ENCODE measurements at places on chromosomes 5 and 9. TPM values are rescaled to one million over a fixed set of nuclear protein-coding genes. Genes with fewer than 3 reads are reported as not detected.

DNA sequence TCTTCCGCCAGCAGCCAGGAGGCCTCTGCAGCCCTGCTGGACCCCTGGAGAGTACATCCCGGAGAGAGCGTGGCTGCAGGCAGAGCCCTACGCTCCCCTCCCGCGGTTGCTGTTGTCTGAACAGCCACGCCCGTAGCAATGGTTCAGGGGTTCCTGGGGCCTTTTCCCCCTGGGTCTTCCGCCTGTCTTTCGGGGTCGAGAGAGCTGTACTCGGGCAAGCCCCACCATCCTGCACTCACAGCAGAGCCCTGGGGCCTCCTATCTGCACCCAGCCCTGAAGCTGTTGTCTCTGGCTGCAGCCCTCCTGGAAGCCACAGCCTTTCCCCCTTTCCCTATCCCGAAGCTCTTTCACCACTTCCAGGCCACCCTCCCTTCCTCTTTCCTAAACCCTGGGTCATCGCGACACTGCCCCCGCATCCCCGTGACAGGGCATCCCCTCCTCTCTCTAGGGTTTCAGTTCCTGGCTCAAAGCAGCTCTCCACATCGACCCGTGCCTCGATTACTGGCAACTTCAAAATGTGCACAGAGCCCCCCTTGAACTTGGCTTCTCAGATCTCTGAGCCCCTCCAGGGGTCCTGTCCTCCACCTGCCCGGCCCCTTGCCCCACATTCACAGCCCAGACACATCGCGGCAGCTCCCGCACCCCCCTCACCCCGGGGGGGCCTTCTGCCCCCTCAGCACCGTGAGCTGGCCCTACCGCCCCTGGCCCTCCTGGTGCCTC is 43.9 kb upstream of the CEP72 start:
- DNase-seq, result no peak

IL4 gene
- total RNA-seq, result not detected

FIBCD1 gene
- not detected for total RNA-seq

ABLIM3 gene
- 5.3 TPM for total RNA-seq

DNA sequence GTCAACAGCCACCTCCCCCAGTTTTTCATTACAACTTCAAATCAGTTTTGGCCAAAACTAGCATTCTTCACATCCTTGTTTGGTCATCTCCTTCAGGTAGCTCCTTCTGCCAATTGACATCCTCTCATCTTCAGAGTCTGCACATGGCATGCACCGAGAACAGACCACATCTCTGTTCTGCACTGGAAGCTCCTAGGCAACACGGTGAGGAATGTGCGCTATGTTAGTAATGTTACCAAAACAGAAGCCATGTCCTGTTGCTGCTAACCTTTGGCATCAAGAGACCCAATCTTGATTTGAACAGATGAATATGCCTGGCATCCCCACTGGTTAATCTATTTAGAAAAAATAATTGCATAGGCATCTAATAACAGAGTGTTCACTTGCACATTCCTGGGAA is 5.1 kb upstream of the HK3 start:
- no peak for DNase-seq

DNA sequence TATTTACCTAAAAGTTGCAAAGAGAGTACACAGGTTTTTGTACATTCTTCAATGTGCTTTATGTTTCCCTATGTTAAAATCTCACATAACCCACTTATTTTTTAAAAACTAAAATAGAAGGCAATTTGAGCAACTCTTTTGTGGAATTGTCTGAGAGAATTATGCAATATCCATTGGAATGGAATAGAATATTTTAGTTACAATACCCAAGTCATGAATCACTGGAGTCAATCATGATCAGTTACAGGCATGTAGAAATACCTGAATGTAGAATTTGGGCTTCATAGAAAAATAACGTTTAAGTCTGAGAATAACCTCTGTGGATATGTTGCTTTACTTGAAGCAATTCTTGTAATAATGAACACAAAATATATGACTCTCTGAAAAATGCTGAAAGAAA is 143.3 kb downstream of the FGF10 start:
- no peak for DNase-seq

LCN1 gene
- total RNA-seq, result not detected

- DNase-seq, result no peak
Measured at GRCh38 chr9:134460896-134461295, 134.6 kb downstream of the RXRA start.

DNA sequence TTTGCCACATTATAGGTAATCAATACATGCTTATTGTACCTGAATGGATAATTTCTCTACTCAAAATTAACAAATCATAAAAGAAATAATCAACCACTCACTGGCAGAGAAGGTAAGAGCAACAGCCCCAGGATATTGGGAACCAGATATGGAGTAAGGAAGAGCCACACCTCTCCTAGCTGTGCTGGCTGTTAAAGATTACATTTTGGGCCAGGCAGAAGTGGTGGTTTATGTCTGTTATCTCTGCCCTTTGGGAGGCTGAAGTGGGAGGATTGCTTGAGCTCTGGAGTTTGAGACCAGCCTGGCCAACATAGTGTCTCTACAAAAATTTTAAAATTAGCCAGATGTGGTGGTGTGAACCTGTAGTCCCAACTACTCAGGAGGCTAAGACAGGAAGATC is 56.4 kb downstream of the BHMT start:
- no peak for DNase-seq

DNA sequence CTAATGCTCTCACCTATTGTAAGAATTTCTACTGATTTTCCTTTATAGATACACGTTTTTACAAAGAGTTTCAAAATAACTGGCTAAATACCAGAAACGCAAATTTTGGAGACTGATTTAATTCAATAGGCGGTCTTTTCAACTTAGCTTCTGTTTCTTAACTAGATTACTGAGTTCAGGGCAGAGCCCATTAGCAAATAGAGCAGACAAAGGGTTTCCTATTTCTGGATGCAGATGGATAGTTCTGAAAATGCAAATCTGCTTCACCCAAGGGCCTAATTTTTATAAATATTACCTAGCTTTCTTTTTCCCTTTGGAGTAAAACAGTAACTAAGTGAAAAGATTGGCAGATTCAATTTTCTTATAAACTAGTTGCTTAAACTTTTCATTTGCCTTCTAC is 13.6 kb upstream of the KIAA1958 start:
- no peak for DNase-seq

DNA sequence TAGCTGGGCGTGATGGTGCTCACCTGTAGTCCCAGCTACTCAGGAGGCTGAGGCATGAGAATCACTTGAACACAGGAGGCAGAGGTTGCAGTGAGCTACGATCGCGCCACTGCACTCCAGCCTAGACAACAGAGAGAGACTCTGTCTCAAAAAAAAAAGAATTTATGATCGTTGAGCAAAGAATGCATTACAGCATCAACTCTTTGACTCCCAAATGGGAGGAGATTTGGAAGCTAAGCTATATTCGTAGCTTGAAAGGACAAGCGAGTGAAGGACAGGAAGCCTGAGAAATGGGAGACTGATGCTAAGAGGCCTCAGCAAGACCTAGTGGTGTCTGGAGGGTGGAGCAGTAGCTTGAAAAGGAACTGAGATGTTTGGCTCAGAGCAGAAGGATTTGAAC is 10.3 kb upstream of the CCIN start:
- no peak for DNase-seq

DNA sequence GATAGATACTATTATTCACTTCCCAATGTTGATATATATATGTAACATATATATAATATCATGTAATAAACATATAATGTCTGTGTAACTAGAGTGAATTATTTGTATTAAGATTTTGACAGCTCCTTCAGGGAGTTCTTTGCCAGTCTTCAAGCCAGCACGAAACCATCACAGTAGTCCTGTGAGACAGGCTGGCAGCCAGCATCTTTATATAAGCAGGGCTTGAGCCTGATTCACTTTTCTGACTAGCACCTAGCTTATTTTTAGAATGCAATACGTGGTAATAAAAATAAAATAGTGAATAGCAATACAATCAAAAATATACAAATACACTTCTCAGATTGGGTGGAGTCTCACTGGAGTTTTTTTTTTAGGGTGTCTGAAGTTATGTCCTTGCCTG is 20.7 kb upstream of the GDA start:
- no peak for DNase-seq

RNF208 gene
- 2.3 TPM for total RNA-seq

PTGS1 gene
- total RNA-seq, result 8.1 TPM

PLPPR1 gene
- not detected for total RNA-seq

- peak; percentile 72 for DNase-seq
Measured at GRCh38 chr5:124061663-124062062, 549.7 kb downstream of the CSNK1G3 start.

F2RL2 gene
- 2.2 TPM for total RNA-seq

- no peak for DNase-seq
Measured at GRCh38 chr9:132472199-132472598, 62.2 kb downstream of the CFAP77 start.

DNA sequence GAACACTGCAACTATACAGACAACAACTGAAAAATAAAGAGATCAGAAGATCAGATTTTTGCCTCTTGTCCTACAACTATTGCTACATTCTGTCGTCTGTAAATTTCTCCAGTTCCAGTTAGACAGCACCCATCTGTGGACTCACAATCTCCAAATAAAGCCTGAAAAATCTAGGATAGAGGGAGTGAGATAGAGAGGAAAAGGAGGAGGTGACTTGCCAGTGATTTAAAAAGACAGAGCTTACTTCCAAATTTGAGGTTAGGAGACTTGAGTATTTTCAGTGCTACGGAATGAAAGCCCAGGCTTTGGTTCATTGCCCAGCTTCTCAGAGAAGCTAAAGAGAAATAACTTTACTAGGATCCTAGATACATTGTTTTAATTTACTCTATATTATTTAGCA is 63.6 kb downstream of the PTCD2 start:
- DNase-seq, result no peak

DNA sequence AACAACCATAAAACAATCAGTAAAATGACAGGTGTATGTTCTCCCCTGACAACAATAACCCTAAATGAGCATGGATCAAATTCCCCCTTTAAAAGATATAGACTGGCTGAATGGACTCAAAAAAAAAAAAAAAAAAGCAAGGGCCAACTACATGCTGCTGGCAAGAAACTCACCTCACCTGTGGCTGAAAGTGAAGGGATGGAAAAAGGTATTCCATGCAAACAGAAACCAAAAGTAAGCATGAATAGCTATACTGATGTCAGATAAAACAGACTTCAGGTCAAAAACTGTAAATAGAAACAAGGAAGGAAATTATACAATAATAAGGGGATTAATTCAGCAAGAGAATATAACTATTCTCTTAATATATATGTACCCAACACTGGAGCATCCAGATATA is 54.2 kb upstream of the SSBP2 start:
- DNase-seq, result no peak

FGF10 gene
- total RNA-seq, result 31.2 TPM

ADAMTSL1 gene
- total RNA-seq, result 15.2 TPM

- no peak for DNase-seq
Measured at GRCh38 chr5:172064358-172064757, 57.9 kb upstream of the FBXW11 start.

- DNase-seq, result no peak
Measured at GRCh38 chr5:136957428-136957827, 541.7 kb downstream of the SPOCK1 start.

GABRA1 gene
- total RNA-seq, result not detected

DNA sequence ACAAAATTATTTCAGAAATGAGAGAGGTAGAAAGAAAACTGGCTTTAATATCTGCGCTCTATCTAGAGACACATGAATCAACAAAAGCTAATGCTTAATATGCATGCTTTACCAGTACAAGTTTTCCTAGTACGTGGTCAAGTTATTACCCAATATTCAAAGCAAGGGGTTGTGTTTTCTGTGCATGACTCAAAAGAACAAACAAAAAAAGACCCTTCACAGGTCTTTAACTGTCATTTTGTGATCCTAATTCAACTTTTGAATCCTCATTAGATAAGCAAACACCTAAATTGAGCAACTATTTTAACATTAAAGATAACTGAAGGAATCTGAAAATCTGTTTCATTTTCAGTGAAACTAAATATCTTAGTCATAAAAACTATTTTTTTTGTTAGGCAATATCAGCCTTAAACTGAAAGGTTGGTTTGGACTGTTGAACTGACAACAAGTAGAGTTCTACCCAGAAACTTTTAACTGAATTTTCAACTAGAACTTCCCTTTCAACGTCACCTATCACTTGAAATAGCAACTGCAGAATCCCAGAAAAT is 12.5 kb downstream of the ST8SIA4 start:
- DNase-seq, result no peak

DNA sequence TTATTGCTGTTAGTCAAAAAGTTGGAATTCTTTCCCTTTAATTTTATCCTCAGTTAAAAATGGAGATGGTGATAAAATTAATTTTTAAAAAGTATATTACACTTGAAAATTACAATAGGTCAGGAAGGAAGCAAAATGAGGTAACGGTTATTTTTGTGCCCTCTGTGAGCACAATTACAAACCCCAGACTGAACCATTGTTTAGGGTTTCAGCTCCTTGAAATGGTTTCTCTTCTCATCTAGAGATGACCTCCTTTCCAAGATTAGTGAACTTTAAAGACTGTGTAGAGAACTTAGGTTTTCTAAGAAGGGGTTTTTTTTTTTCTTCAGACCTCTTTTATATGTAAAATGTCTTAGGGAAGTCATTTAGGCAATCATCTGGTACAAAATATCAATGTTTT is 126.2 kb upstream of the CHD1 start:
- no peak for DNase-seq

DNA sequence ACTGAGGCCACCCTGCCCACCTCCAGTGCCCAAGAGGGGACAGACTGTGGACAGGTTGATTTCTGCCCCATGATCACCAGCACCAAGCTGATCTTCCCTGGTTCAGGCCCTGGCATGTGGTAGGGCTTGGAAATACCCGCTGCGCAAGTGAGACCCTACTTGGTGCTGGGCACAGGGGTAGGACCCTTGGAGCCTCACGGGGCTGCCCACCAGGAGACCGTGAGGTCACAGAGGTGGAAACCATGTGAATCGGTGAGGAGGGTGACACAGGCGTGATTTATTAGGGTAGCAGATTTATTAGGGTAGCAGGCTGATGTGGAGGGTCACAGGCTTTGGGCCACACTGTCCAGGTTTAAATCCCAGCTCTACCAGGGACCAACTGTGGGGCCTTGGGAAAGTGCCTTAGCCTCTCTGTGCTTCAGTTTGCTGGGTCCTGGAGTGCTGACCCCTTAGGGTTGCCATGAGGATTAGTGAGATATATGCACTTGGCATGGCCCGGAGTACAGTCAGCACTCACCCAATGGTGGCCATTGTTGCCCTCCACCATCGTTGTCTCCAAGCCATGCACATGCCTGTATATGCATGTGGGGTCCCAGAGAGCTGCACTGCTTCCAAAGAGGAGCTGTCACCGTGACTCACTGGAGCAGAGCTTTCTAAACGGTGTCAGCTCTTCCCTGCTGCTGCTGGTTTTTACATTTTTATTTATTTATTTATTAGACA is 20.9 kb upstream of the DUSP1 start:
- no peak for DNase-seq

- DNase-seq, result no peak
Measured at GRCh38 chr5:55535199-55535905, 588 bp upstream of the PLPP1 start.

DNA sequence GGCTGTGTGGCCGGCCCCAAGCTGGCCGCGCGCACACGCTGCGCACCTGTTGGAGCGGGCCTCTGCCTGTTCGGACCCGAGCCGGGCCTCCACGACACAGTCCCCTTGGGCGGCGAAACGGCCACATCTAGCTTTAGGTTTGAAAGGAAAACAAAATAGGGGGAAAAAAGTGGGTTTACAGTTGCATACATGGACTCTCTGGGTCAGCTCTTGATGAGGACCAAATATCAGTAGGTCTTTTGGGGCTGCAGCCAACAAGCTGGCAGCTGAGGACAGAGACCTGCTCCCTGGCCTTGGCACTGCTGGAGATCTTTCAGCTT is 20.7 kb downstream of the IGIP start:
- DNase-seq, result no peak

- no peak for DNase-seq
Measured at GRCh38 chr5:77974576-77974975, 198.4 kb upstream of the TBCA start.

GRCh38 chr9:130387398-130387797 is 57.4 kb upstream of the ASS1 start:
- no peak for DNase-seq

All from stomach (tissue), 19 donors.